Upper lobe of left lung (tissue), 6 donors: ENCODE measurements at places on chromosomes 16 and 17. TPM values are rescaled to one million over a fixed set of nuclear protein-coding genes. Genes with fewer than 3 reads are reported as not detected.
A peak's percentile ranks its signal among the peaks of the same experiment; 100 is the strongest.

CAVIN1 gene
- total RNA-seq = 240 TPM

SLC38A8 gene
- not detected for total RNA-seq

TMC7 gene
- 5.8 TPM for total RNA-seq

TVP23A gene
- total RNA-seq = 0.91 TPM

RAB11FIP4 gene
- 19.7 TPM for total RNA-seq

PRR15L gene
- total RNA-seq = 87.7 TPM

CCL22 gene
- not detected for total RNA-seq

IGF2BP1 gene
- 1.3 TPM for total RNA-seq

KCNJ2 gene
- total RNA-seq = 24.2 TPM

DNA sequence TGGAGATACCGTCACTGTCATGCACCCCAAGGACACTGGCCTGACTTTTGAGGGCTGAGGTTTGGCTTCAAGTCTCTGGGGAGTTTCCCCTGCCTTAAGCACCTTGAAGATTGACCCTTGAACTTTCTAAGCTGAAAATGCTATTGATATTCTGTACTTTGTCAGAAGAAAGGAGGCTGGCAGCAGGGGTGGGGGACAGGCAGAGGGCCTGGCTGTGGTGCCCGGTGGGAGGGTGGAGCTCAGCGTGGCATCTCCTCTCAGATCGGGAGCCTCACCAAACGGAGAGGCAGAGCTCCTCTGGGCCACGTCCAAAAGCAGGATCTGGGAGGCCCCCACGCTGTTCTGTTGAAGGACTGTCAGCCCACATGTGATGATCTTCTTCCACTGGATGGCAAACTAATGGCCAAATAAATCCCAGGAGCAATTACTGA lies 305.2 kb upstream of the IRX3 start:
- no peak overlapping the region for H3K4me3 ChIP-seq
- no peak overlapping the region for H3K27ac ChIP-seq
- H3K4me1 ChIP-seq = no peaks in the 10 kb centered on the region
- DNase-seq = no peak
- H3K27me3 ChIP-seq = no peaks in the 10 kb centered on the region

DNA sequence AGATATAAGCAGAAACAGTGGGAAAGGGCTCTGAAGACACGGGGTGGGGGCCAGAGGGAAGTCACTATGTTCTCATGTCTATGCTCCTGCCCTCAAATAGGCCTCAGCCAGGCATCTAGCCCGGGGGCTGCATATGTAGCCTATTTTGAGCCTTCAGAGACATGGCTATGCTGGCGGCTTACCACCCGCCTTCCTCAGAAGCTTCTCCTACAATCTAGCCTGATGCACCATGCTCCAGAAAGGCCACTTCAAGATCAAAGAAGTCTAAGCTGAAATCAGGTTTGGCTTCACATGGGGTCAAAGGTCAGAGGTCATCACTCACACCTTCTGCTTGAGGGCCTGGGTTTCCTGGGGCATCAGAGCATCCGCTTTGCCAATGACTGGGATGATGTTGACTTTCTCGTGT lies 1.6 kb downstream of the SEPTIN1 start:
- H3K27ac ChIP-seq = peak overlapping the region; percentile 17
- no peaks in the 10 kb centered on the region for H3K36me3 ChIP-seq
- H3K4me1 ChIP-seq = peaks cover 19% of the 10 kb centered on the region
- no peak overlapping the region for H3K4me3 ChIP-seq
- no peak for DNase-seq

DNA sequence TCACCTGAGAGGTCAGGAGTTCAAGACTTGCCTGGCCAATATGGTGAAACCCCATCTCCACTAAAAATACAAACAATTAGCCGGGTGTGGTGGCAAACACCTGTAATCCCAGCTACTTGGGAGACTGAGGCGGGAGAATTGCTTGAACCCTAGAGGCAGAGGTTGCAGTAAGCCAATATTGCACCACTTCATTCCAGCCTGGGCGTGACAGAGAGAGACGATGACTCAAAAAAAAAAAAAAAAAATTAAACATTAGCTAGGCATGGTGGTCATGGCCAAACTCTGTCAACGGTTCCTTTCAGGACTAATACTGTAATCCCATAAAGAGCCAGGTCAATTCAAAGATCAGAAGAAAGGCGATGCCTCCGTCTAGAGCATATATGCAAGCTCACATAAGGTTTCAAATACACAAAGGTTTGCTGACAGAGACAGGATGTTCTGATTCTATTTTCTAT lies 2.4 kb downstream of the RNF157 start:
- H3K4me3 ChIP-seq = no peak overlapping the region
- H3K27me3 ChIP-seq = peaks cover 5% of the 10 kb centered on the region
- H3K4me1 ChIP-seq = peaks cover 21% of the 10 kb centered on the region
- no peaks in the 10 kb centered on the region for H3K36me3 ChIP-seq
- H3K27ac ChIP-seq = no peak overlapping the region

DNA sequence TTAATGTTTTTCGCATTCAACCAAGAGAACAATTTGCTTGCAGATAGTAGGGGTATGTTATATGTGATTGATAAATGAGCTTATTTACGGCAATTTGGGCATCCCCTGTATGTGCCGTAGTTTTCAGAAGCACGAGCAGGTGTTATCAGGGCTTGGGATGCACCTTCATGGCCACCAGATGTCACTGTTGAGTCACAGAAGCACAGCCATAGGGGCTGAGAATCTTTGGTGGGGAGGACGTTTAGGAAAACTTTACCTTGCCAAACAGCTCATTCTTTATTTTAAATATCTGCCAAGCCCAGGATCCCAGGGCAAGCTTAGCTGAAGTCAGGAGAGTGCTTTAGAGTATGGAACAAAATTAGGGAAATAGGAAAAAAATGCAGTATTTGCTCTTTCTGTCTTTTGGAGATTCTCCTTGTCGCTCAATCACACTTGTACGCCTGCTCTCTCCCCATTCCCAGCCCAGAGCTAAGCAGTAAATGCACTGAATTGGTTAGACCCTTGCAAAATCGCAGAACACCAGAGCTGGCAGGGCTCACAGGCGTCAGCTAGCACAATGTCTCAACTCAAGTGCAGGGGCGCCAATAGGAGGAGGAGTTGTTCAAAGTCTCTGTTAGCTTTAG lies 93.6 kb upstream of the MPHOSPH6 start:
- H3K4me3 ChIP-seq = no peak overlapping the region
- H3K36me3 ChIP-seq = no peaks in the 10 kb centered on the region
- peaks cover 6% of the 10 kb centered on the region for H3K4me1 ChIP-seq

- no peaks in the 10 kb centered on the region for H3K4me1 ChIP-seq
- no peaks in the 10 kb centered on the region for H3K36me3 ChIP-seq
- DNase-seq = no peak
- H3K27me3 ChIP-seq = no peaks in the 10 kb centered on the region
These were observed 40.4 kb upstream of the ABCA5 start for GRCh38 chr17:69367298-69367697.

DNA sequence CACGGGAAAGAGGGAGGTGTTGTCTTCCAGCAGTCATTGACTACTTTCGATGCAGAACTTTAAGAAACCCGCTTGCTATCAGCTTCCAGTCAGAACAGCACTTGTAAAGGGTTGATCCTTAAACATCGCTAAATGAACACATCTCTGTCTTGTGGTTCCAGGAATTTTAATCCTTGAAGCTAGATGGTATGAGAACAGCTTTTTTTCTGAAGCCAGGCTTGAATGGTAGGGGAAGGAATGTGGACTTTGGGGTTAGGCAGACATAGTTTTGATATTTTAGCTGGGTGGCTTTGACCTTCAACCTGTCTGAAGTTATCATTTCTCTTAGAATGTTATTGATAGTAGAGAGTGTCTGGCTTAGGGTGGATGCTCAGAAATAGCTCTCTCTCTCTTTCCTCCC lies 81.1 kb downstream of the RGS9 start:
- H3K36me3 ChIP-seq = no peaks in the 10 kb centered on the region
- no peaks in the 10 kb centered on the region for H3K4me1 ChIP-seq
- H3K27ac ChIP-seq = no peak overlapping the region
- DNase-seq = no peak
- no peak overlapping the region for H3K4me3 ChIP-seq

DNA sequence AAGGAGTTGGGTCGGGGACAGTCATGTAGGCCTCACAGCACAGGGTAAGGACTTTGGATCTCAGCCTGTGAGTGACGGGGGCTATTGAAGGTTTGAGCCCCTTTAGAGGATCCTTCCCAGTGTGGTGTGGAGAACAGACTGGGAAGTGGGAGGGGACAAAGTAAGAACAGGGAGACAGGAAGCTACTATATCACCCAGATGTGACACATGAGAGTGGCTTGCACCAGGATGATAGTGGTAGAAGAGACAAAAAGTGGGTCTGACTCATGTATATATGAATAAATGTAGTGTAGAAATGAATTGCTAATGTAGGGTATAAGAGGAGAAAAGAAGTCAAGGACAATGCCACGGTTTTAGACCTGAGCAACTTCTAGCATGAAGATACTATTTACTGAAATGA lies 4.5 kb downstream of the NUP93 start:
- H3K4me1 ChIP-seq = peaks cover 12% of the 10 kb centered on the region
- H3K27ac ChIP-seq = no peak overlapping the region
- H3K27me3 ChIP-seq = no peaks in the 10 kb centered on the region
- H3K36me3 ChIP-seq = no peaks in the 10 kb centered on the region

- DNase-seq = no peak
- no peaks in the 10 kb centered on the region for H3K27me3 ChIP-seq
- no peak overlapping the region for H3K27ac ChIP-seq
- H3K36me3 ChIP-seq = no peaks in the 10 kb centered on the region
- no peak overlapping the region for H3K4me3 ChIP-seq
These were observed 15.8 kb upstream of the ITGAM start for GRCh38 chr16:31243734-31244670.

DNA sequence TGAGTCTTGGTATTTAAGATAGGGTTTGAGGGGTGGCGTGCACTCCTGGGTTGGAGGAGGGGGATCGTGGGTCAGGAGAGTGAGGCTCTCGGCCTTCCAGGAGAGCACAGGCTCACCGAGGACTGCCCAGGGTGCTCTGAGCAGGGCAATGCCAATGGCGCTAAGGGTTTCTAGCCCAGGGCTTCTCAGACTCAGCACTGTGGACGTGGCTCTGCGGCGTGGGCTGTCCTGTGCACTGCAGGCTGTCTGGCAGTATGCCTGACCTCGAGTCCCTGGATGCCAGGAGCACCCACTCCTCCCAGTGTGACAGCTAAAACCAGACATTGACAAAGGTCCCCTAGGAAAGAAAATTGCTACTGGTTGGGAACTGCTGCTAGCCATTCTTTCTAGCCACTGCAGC lies 37.2 kb upstream of the ENDOV start:
- H3K36me3 ChIP-seq = peaks cover 89% of the 10 kb centered on the region
- no peak overlapping the region for H3K27ac ChIP-seq
- peak; percentile 9 for DNase-seq
- no peaks in the 10 kb centered on the region for H3K4me1 ChIP-seq

GRCh38 chr16:67982011-67982696 lies 1.9 kb upstream of the DPEP3 start:
- DNase-seq = peak; percentile 79
- H3K4me3 ChIP-seq = no peak overlapping the region
- no peak overlapping the region for H3K27ac ChIP-seq

GRCh38 chr16:56691885-56692284 lies 9.6 kb downstream of the MT1X start:
- peak; percentile 82 for DNase-seq
- no peak overlapping the region for H3K27ac ChIP-seq

GRCh38 chr16:15915555-15916081 lies 27.2 kb upstream of the CEP20 start:
- H3K27ac ChIP-seq = no peak overlapping the region
- DNase-seq = no peak
- H3K36me3 ChIP-seq = no peaks in the 10 kb centered on the region
- H3K27me3 ChIP-seq = no peaks in the 10 kb centered on the region
- H3K4me3 ChIP-seq = no peak overlapping the region

GRCh38 chr17:14918540-14918939 lies 346.6 kb downstream of the PMP22 start:
- H3K27ac ChIP-seq = no peak overlapping the region
- DNase-seq = no peak
- no peak overlapping the region for H3K4me3 ChIP-seq
- H3K36me3 ChIP-seq = no peaks in the 10 kb centered on the region
- no peaks in the 10 kb centered on the region for H3K27me3 ChIP-seq
- H3K4me1 ChIP-seq = no peaks in the 10 kb centered on the region

DNA sequence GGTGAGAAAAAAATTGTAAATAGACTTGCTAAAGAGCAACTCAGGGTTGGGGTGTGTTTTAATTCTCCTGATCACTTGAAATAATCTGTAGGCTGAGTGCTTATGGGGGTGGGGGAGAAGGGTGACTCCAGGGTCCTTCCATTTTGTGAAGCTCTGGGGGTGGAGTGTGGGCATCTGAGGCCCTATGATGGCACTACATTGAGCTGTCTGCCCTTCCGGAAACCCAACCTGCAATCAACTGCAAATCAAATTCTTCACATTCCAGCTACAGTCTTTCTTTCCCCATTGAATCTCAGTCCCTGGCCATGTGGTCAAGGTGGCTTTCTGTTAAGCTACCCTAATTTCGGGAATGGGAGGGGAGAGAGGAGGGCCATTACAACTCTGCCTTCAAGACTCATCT lies 6.0 kb upstream of the CDC6 start:
- no peak overlapping the region for H3K4me3 ChIP-seq
- H3K27me3 ChIP-seq = no peaks in the 10 kb centered on the region
- no peak overlapping the region for H3K27ac ChIP-seq
- peaks cover 27% of the 10 kb centered on the region for H3K36me3 ChIP-seq

- H3K36me3 ChIP-seq = no peaks in the 10 kb centered on the region
- H3K27me3 ChIP-seq = no peaks in the 10 kb centered on the region
- peak overlapping the region; percentile 13 for H3K4me3 ChIP-seq
- H3K27ac ChIP-seq = no peak overlapping the region
- peaks cover 9% of the 10 kb centered on the region for H3K4me1 ChIP-seq
These were observed 380.9 kb downstream of the SOX9 start for GRCh38 chr17:72501404-72502370.

GRCh38 chr17:15456972-15457722 lies 10.3 kb downstream of the CDRT4 start:
- H3K36me3 ChIP-seq = no peaks in the 10 kb centered on the region
- peak overlapping the region; percentile 37 for H3K27ac ChIP-seq
- DNase-seq = no peak

- H3K27me3 ChIP-seq = no peaks in the 10 kb centered on the region
- no peaks in the 10 kb centered on the region for H3K36me3 ChIP-seq
- peaks cover 44% of the 10 kb centered on the region for H3K4me1 ChIP-seq
- no peak overlapping the region for H3K27ac ChIP-seq
- no peak for DNase-seq
- no peak overlapping the region for H3K4me3 ChIP-seq
These were observed 25.9 kb downstream of the ZFHX3 start for GRCh38 chr16:73021866-73022495.

DNA sequence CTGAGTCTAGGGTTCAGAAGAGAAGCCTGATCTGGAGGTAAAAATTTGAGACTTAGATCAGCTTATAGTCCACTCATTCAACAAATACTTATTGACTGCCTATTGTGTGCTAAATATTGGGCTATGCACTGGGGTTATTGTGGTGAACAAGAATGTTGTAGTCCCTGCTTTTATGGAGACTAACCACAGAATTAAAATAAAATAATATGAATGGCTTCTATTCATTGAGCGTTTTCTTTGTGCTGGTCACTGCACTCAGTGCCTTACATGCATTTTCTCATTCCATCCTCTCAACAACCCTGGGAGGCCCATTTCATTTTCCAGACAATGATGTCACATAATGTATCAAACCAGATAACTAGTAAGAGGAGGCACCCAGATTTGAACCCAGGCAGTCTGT lies 4.8 kb downstream of the NEK8 start:
- H3K27me3 ChIP-seq = no peaks in the 10 kb centered on the region
- H3K36me3 ChIP-seq = no peaks in the 10 kb centered on the region
- DNase-seq = no peak
- H3K27ac ChIP-seq = no peak overlapping the region

- no peak overlapping the region for H3K4me3 ChIP-seq
- no peaks in the 10 kb centered on the region for H3K27me3 ChIP-seq
- no peaks in the 10 kb centered on the region for H3K36me3 ChIP-seq
- H3K4me1 ChIP-seq = peaks cover 14% of the 10 kb centered on the region
These were observed 3.1 kb upstream of the HOXB2 start for GRCh38 chr17:48547808-48548522.

GRCh38 chr17:63701456-63701820 lies 1.5 kb upstream of the LIMD2 start:
- no peaks in the 10 kb centered on the region for H3K27me3 ChIP-seq
- peak overlapping the region; percentile 72 for H3K4me3 ChIP-seq
- peak overlapping the region; percentile 88 for H3K27ac ChIP-seq
- DNase-seq = no peak
